ENCODE measurements at places on chromosomes 6 and 20.

DNA sequence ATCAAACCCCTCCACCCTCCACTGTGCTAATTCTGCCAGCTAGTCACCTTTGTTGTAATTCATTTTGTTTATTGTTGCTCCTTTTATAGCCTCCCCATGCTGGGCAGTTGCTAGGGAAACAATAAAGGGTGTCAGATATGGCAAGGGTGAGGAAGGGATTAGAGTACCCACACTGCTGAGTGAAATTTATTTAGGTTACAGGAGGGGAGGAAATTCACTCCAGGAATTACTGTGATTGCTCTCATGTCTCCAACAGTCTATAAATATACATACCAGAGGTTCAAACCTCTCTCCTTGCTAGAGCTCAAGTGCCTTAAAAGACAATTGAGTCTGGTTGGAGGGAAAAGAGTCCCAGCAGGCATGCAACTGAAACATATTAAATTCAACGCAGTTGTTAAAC lies 90.6 kb upstream of the ADGRF1 start:
- DNase-seq, result no peak

DNA sequence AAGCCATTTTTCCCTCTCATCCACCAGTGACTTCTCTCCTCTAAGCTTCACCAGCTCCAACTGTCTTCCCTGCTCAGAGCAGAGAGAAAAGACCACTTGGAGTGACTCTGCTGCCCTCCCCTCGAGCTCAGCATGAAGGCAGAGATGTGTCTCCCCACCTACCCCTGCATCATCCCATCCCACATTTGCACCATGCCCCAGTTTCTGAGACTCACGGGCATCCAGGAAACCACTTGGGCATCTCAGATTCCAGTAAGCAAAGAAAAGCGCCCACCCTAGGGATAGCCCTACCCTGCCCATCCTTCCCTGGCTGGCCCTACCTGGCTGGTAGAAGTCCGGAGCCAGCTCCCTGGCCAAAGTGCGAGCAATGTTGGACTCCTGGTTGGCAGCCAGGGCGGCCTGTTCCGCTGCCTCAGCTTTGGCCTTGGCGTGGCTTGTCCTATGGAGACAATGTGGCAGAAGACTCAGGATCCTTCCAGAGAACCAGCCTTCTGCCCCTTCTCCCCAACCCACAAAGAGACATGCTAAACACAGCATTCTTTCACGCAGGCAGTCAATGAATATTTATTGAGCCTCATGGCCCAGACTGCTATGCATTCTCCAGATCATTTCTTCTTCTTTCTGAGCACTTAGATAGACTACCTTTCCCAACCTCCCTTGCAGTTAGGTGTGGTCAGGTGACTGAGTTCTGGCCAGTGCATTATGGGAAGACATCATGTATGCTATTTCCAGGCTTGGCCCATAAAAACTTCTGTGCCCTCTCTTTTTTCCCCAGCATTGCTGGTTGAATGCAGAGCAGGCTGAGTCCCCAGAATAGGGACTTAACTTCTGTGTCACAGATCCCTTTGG lies 68.6 kb downstream of the JPH2 start:
- DNase-seq, result no peak

DNA sequence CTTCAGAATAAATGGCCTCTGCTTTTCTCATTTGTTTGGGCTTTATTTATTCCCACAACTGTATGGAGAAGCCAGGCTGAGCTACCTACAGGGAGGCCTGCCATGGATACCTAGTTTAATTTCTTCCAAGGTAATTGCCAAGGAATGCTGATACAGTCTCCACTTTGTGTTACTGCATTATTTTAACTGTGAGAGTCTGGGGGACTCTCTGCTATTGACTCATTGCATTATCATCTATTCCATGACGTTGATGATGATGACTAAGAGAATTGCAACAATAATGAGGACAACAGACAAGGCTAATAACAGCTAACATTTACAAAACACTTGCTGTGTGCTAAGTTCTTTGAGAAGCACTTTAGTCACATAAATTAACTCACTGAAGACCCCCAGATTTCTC lies 88.3 kb upstream of the COL21A1 start:
- DNase-seq, result no peak

- DNase-seq, result no peak
Observed at GRCh38 chr20:40738976-40739375, 49.9 kb upstream of the MAFB start.

DNA sequence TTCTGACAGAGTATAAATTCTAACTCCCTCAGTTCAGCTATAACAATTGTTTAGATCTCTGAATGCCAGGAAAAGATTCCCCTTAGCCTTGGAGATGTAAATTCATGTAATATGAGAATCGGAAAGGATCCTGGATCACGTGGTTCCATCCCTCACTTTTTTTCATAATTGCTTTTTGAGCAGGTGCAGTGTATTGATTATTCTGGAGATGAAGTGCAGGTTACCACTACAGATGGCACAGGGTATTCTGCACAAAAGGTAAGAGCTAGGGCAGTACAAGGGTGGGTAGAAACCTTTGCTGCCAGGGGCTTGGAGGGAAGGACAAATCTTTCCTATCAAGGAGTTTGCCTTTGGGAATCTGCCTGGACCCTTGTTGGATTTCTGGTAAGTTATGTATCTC lies 52.7 kb downstream of the KDM1B start:
- DNase-seq, result no peak

GRCh38 chr20:49387581-49387939 lies 94.9 kb downstream of the KCNB1 start:
- DNase-seq, result no peak

GRCh38 chr20:2032168-2032567 lies 38.3 kb upstream of the PDYN start:
- no peak for DNase-seq

DNA sequence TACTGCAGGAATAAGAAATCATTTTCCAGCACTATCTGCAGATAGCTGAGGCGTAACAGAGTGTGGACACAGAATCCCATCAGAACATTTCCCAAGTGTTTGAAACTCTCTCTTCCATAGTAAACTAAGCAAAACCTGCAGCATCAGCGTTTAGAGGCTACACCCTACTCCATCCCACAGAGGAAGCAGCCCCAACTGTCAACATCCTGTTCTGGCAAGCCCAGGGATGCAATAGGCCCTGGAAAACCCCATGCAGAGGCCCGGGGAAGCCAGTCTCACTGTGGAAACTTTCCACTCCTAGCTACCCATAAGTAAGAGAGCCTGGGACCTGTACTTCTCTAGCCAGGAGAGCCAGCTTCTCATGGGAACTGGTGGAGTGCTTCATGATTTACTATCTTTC lies 129.4 kb downstream of the LY86 start:
- DNase-seq, result no peak

GRCh38 chr20:7195704-7196103 lies 428.2 kb downstream of the BMP2 start:
- no peak for DNase-seq

GRCh38 chr6:14277405-14277930 lies 159.9 kb downstream of the CD83 start:
- DNase-seq, result no peak

- peak; percentile 60 for DNase-seq
Observed at GRCh38 chr6:28980852-28981430, 24.2 kb downstream of the ZNF311 start.

GRCh38 chr6:91802431-91802830 lies 1215.6 kb upstream of the MAP3K7 start:
- no peak for DNase-seq

DNA sequence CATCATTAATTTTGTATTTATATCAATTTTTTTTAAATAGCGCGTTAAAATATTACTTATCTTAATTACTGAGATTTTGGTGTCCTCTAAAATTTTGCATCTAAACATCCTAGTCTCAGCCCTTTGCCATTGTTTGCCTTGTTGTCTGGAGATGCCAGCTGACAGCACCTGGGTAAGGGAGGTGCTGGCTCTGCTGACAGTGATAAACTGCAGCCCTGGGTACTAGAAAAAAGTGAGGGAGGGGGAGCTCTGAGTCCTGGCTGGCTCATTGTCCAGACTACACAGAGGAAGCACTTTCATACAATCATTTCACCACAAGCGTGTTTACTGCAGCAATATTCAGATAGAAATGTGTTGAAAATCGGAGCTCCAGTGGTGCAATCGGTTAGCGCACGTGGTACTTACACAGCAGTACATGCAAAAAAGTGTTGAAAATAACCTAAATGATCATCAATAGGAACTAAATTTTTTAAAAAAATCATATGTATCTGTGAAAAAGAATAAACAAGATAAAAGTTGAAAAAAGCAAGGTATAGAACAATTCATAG lies 18.5 kb upstream of the UBR2 start:
- DNase-seq, result no peak

DNA sequence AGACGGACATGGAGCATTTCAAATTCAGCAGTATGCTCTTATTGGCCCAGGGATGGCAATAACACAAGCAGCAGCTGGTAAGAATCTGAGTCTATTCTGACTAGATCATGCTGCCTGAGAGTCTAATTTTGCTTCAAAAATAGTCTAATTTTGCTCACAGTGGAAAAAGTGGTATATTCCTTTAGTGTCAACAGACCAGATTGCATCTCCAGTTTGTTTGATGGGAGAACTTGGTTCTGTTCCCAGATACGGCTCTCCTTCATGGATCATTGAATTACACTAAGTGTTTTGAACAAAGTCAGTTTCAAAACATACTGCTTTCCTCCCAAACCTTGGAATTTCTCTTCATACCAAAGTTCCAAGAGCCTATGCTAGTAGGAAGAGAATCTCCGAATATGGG lies 586.1 kb downstream of the RNF144B start:
- DNase-seq, result no peak

- no peak for DNase-seq
Observed at GRCh38 chr6:36247693-36248092, 22.2 kb upstream of the PNPLA1 start.

- no peak for DNase-seq
Observed at GRCh38 chr6:73728548-73729205, 32.7 kb downstream of the CD109 start.

DNA sequence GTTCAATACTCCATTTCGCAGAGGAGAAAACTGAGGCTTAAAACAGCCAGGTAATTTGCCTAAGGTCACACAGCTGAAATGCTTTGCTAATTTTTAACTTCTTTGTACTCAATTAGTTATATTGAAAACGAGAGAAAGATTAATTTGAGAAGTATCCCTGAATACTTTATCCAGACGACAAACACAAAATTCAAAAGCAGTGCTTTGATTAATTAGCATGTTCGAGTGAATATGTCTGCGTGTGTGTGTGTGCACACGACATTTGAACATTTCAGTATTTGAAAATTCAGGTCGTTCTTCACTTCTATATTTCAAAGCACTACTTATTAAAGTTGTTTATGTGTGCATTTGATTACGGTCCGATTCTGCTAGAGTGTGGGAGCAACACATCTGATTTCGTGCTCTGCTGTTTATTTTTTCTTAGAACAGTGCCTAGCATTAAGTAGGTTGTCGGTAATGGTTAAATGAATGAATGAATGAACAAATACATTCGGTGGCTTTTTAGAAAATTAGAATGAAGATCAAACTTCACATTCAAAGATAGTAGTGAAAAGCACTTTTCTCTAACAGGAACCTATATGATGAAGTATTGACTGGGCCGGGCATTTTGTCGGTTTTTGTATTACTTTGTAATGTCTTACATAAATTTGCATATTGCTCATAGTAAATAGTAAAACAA lies 36.9 kb upstream of the SYNCRIP start:
- DNase-seq, result no peak

- no peak for DNase-seq
Observed at GRCh38 chr6:160036790-160037206, 67.9 kb downstream of the IGF2R start.

GRCh38 chr6:37125774-37126492 lies 44.0 kb upstream of the PIM1 start:
- DNase-seq, result no peak

DNA sequence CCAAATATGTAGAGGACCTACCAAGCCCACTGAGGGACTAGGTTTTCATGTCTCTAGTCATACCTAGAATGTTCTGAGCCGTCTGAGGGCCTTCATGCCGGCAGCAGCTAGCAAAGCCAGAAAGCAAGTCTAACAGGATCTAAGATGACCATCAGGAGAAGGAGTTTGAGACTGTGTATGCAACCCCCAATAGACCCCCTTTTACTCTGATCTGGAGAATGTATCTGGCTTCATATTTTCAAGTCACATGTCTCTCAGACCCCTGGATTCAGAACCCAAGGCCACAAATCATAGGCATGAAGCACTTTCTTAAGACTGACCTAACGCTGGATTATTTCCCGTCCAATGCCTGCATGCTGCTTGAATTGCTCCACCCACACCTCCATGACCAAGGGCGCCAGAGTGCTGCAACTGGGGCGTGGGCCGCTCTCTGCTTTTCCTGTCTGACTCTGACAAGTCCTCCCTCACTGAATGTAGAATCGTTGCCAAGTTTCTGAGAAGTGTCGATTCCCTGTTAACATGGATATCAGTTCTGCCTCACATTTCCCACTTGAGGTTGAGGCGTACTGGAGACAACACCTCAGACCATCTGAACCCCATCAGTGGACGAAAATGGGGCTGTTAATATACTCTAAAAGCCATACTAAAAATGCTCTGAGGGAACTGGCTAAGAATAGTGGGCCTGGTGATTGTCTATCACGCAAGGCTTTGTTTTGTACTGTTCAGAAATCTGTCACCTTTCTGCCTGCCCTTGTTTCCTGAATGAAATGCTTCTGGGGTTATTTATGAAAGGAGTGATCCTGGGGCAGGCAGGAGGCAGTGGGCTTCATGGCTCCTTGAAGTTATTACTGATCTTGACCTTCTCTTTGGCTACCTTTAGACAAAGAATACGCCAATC lies 23.9 kb upstream of the ASXL1 start:
- DNase-seq, result peak; percentile 58

DNA sequence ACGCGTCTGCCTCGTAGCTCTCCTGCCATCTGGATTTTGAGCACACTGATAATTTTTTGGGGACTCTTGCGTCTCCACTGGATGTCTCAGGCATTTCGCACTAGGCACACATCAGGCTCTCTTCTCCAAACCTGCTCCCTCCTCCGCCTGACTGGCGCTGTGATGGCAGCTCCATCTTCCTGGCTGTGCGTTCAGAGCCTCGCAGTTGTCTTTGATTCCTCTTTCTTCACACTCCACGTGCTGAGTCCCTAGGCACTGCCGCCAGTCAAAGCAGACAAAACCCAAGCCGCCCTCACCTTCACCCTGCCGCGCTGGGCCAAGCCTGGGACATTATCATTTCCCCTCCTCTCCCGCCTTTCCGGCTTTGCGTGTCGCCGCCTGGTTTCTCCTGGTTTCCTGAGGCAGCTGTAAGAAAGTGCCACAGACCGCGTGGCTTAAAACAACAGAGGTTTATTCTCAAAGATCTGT lies 778 bp downstream of the PSMG4 start:
- DNase-seq, result peak; percentile 29

- no peak for DNase-seq
Observed at GRCh38 chr6:11389977-11390376, 147.6 kb upstream of the TMEM170B start.

GRCh38 chr20:23425129-23425528 lies 3.8 kb upstream of the NAPB start:
- DNase-seq, result no peak

DNA sequence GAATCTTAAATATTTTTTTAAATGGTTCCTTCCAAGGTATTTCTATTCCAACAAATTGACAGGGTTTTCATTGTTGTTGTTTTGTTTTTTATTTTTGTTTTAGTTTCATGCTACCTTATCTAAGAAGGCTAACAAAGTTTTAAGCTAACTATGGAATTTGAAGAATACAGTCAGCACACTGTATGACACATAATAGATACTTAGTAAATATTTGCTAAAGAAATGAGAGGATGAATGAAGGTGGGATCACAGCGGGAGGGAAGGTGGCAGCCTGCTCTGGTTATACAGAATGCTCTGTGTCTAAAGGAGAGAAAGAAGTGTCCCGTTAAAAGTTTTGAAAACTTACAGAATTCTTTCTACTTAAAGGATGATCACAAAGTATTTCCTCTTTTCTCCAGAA lies 43.7 kb upstream of the DST start:
- DNase-seq, result no peak

Measured in CD4-positive, alpha-beta T cell treated with Interleukin-12 subunit alpha and Interleukin-12 subunit beta, for 1 hour (primary cell).